Activated T-helper 9 cell treated with anti-CD3 and anti-CD28 coated beads, Interleukin-2, amount 50 U/mL, for 16 hours (primary cell): ENCODE measurements at places on chromosomes 16 and 17.

DNA sequence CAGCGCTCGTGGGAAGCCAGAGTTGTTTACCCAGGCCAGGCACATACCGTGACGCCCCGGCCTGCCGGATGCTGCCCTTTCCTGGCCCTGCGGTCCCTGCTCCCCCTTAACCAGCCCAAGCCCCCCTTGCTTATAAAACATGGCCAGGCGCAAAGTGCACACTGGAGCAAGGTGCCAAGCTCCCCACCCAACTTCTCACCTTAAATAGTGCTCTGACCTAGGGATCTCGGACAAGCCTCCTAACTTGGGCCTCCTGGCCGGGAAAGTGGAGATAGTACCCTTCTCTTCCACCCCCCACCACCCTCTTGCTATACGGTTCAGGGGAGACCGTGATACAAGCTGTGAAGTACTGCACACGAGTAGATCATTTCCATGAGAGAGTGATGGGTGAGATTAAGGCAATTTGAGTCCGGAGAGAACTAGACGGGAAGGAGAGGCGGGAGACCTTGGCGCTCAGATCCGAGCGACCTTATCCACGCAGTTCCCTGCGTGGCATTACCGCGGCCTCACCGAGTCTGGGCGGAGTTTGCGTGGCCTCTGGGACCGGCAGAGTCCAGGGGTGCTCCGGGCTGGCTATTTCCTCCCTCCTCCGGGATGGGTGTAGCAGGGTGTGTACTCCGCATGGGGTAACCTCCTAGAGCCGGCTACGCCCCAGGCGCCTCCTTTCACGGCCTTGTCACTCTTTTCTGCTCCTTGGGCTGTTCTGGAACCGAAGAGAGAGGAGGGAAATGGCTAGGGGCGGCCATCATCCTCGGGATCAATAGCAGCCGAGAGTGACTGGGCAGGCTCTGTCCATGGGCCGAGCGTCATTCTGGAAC is 4.4 kb upstream of the LHX1 start:
- no peak for DNase-seq

GRCh38 chr17:65219707-65220106 is 82.5 kb downstream of the RGS9 start:
- DNase-seq: no peak

GRCh38 chr16:82366462-82366861 is 196.4 kb upstream of the MPHOSPH6 start:
- DNase-seq: no peak

DNA sequence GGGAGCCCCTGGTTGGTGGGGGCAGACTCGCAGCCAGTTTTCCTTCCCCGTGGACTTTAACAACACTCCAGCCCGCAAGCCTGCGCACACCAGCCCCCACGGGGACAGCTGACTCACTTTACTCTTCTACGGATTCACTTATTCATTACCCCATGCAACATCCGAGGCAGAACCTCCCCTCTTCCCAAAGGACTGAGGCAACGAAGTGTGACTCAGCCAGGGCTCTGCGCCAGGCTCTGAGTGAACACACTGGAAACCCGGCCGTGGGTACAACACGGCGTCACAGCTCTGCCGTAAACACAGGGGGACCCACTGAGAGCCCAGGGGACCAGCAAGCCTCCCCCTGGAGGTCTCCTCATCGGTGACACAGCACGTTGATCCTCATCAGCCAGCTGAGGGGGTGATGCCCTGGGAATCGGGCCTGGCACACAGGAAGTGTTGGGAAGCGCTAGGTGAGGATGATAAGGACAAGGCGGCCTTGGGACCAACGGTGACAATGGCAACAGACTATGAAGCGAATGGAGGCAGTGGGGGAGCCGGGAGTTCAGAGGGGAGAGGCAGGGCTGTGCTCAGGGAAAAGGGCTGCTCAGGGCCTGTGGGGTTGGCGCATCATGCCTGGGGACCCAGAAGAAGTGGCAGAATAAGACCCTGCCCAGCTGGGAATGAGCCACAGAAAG is 14.6 kb downstream of the COTL1 start:
- peak; percentile 32 for DNase-seq

DNA sequence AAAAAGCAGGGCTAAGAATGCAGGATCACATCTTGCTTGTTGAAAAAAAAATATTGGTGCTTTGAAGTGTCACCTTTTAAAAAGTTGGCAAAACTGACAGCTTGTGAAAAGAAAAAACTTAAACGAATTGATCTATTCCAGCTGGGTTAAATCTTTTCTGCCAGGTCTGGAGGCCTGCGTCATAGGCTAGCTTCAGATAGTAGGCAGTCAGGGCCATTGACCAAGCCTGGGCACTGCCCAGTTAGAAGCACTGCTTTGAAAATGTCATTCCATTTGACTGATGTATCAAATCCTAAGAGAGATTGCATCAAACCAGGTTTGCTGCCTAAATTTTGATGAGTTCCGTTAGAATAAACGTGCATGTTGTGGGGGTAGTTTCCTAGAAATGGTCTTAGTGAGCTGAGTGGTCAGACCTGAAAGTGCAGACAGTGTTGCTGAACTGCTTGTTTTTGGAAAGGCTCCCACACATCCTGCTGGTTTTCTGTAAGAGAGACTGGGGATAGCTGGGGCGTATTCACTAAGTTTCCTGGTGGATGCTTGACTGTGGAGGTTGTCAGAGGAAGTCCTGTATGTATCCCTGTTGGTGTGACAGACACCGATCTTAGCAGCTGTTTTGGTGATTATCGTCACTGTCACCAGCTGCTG is 38.8 kb downstream of the NUP88 start:
- DNase-seq: no peak
